ENCODE measurements at places on chromosomes 4 and X.

DNA sequence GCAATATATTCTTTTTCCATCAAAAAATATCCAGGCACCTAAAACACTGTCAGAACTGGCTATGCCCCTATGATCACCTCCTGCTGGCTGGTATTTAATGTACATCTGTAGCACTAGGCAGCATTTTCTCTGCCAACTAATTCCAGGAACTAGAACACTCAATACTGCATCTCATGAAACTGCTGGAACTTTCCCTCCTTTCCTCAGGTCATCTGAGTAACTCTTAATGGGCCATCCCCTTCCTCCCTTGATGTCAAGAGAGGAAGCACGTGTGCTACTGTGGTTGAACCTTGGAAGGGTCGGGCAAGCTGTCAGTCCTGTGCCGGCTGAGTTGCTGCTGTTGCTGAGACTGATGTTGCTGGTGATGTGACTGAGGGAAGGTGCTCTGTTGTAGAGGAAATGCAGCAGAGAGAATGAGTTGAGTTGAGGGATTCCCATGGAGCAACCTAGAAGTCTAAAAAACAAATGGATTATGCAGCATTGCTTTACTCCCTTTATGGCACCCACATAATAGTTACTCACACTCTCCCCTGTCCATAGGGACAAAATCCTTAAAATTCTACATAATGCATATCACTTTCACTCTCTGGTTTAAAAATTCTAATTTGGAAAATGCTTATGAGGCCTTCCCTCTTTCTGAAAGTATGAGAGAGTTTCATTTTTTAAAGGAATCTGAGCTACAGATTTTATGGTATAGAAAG lies 39.5 kb downstream of the TMEM165 start:
- DNase-seq = peak; percentile 70

GRCh38 chrX:20320461-20321159 lies 53.9 kb upstream of the RPS6KA3 start:
- DNase-seq = peak; percentile 89

DNA sequence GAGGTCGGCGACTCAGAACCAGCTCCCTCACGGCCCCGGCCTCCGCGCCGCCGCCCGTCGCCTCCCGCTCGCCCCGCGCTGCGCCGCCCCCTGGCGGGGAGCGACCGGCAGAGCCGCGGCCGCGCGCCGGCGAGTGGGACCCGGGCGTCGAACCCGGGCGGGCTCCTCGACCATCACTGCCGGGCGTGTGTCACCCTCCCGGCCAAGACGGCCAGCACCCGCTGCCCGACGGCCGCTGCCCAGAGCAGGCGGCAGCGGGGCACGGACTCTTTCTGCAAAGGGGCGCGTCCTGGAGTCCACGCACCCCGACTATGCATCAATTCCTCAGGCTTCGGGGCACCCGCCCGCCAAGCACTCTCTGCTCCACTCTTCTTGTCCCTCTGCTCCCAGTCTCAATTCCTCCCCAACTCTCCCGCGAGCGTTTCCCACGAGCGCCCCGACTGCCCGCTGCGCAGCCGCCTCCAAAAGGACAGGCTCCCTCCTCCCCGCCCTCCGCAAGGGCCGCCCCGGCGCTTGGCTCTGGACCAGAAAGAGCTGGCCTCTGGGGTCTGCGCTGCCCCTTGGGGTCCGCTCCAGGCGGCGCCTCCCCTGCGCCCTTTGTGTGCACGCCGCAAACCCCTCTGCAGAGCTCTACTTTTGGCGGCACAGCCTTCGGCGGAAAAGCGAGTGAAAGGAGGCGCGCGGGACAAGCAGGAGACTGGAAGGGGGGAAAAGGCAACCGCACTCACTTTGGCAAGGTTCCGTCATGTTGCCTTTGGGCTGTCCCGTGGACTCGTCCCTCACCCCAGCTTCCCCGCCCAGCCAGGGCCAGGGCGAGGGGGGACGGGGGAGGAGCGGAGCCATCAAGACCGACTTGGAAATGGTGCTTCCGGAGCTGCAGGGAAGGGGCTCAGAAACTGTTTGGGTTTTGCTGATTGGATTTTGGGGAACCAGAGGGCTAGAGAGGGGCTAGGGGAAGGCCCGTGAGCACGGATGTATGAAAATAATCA lies 1.0 kb downstream of the PDE5A start:
- DNase-seq = peak; percentile 43

DNA sequence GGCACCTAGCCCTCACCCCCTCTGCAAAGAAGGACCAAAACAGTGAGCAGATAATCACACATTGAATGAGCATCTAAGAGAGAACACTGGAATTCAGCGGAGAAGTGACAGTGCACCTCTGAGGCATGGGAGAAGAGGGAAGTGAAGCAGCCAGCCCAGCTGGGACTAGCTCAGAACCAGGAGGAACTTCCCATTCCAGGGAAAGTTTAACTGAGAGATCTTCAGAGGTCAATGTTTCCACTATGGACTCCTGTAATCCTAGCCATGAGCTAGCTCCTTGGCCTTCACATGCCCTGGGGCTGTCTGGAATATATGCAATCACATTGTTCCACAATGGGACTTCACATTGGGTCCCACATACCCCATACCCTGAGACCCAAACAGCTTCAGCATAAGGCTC lies 24.4 kb downstream of the TLR6 start:
- no peak for DNase-seq

GRCh38 chr4:140980426-140981200 lies 152.7 kb downstream of the RNF150 start:
- DNase-seq = no peak

- no peak for DNase-seq
Observed at GRCh38 chrX:39581411-39581810, 516.3 kb downstream of the BCOR start.

- peak; percentile 5 for DNase-seq
Observed at GRCh38 chr4:155769090-155769489, 10.3 kb downstream of the GUCY1B1 start.

DNA sequence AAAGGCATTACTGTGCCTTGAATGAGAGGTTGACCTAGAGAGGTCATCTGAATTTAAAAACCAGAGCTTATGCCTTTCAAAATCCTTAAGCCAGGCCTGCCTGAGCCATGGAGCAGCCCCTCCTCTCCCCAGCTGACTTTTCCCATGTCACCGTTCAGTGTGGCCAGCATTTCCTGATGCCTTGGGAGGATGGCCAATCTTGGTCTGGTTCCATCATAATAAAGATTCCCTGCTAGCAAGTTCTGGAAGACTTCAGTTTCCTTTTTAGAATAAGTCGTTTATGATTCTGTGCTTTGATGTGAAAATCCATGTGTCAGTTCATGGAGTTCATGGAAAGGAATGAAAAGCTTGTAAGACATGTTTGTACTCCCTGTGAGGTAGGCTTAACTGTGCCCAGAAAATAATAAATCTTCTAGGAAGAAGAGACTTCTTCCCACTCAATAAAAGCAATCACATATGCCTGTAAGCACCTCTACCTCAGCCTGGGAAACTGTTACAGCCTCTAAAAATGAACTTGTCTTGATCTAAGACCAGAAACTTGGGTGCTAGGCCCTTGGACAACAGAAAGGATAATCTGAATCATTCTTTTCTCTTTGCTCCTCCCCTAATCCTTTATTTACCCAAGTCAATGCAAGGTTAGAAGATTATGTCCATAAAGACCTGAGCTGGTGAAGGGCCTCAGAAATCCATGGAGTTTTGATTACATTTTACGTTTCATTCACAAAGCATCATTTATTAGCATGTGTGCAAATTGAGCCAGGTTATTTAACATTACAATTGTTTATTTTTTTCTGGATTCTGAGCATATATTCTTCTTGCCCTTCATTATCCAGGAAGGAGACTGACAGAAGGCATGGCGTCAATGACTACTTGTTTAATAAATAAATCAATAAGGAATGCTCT lies 84.0 kb upstream of the TBC1D9 start:
- DNase-seq = no peak

DNA sequence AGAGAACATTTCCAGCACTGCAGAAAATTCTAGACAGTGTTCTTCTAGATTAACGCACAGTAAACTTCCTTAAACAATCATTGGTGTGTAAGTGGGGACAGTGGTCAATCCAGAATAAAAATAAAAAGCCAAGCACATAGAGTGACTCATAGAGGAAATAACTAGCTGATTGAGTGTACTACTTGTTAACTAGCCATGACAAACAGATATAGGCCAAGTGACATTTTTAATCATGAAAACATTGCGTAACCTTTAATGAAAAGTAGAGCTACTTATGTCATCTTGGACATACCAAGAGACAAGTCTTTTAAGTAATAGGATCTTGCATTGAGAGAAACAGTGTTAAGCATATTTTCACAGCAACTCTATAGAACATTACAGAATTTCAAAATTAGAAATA lies 233.9 kb upstream of the MAB21L2 start:
- DNase-seq = no peak

DNA sequence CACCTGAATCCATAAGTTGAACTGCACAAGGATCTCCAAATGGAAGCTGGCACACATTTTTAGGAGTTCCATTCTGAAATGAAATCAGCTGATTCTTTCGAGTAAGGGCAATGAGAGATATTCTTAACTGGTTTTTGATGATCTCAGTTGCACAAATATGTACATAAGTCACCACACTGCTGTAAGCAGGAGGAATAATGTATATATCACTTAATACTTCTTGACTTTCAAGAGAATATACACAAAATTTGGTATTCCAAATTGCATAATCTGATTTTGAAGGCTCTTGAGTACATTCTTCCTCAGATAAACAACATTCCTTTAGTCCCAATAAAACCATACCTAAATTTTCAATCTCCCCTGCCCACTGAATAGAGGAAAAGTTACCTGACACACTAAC lies 8.2 kb downstream of the FANCB start:
- no peak for DNase-seq

DNA sequence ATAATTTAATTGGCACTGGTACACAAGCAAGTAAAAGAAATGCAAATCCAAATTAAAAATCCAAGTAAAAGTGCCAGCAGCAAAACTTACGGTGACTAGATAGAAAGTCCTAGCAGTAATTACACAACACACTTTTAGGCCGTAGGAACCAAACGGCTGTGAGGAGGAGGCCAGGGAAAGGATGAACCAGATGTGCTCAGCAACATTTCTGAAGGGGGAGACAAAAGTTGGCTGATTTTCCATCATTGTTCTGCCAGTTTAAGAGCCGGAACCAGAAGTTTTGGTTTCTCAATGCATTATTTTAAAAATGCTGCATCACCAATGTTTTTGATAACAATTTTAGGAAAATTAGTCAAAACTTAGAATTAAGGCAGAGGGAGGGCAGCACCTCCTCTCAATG lies 68.7 kb upstream of the ENPP6 start:
- no peak for DNase-seq

GRCh38 chr4:177220376-177220775 lies 89.3 kb upstream of the NEIL3 start:
- DNase-seq = peak; percentile 8

GRCh38 chr4:163846008-163846407 lies 351.5 kb downstream of the TMA16 start:
- no peak for DNase-seq

GRCh38 chr4:152356428-152357034 lies 179.4 kb downstream of the FBXW7 start:
- DNase-seq = no peak

Data from KBM-7 (cell line).